ENCODE measurements at places on chromosomes 5 and 9.

GRCh38 chr5:150350524-150351344, 6.8 kb upstream of the TCOF1 start:
- no peak for DNase-seq

- no peak for DNase-seq
Measured at GRCh38 chr5:102623329-102624065, 124.7 kb upstream of the SLCO6A1 start.

GRCh38 chr5:60263346-60263745, 369.8 kb upstream of the PDE4D start:
- DNase-seq, result no peak

- no peak for DNase-seq
Measured at GRCh38 chr5:1330146-1330846, 14.6 kb downstream of the CLPTM1L start.

GRCh38 chr9:128420060-128420650, 502 bp upstream of the CERCAM start:
- no peak for DNase-seq

DNA sequence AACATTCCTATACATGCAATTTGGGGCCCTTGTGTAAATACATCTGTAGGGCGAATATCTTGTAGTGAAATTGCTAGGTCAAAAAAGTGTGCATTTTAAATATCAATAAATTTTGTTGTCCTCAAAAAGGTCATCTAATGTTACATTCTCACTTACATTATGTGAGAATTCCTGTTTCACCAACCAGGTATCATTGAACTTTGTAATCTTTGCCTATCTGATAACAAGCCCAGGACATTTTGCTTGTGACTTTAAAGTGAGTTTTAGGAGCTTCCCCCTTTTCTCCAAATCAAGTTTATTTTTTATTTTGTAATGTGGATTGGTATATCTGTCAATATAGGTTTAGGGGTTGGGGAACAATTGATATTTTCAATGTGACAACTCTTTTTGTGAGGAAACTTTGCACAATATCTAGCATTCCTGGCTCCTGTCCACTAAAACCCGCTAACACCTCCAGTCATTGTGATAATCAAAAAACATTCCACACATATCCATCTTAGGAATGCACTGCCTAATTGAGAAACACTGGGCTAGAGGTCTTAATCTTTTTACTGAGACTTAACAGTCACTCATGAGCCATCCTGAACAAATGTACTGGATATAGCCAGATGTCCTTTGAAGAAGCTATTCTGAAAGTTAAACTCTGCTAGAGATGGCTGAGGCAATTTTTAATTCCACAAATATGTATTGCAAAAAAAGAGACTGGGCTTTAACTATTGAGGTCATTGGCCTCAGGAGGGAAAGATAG, 72.5 kb upstream of the SLC1A1 start:
- no peak for DNase-seq

DNA sequence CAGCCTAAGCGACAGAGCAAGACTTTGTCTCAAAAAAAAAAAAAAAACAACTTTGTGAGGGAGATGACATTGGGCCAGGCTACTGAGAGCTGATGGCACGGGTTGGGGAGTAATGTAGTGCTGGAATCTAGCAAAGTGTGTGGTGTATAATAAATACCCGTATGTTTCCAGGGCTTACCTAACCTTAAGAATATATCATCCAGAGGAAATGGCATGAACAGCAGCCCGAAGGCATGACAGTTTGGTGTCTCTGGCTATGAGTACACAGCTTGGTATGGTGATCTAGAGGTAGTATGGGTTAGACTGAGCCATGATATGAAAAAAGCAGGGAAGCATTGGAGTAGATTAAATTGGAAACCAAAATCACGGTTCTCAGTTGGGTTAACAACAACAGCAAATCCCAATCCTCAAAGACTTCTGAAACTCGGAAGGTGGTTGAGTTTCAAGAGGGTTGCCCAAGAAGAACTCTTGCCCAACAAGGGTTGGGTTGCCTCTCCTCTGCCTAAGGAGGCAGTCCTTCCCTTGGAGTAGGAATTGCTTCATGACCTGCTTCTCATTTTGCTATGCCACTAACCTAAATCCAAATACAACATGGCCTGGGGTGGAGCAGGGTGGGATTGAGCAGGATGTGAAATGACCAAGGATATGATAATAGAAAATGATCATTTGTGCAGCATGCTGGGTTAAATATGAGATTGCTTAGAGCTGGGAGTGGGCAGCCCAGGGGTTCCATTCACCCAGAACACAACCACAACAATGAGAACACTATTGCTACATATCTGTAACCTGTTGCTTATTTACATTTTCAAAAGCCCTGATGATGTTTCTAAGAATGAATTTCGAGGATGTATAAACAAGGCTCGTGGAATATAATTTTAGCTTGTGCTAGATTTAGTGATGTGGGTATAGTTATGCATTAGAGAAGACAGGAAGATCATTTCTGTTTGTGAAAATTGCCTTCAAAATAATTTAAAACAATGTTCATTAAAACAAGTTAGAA, 64.6 kb upstream of the ZFR start:
- DNase-seq, result no peak

DNA sequence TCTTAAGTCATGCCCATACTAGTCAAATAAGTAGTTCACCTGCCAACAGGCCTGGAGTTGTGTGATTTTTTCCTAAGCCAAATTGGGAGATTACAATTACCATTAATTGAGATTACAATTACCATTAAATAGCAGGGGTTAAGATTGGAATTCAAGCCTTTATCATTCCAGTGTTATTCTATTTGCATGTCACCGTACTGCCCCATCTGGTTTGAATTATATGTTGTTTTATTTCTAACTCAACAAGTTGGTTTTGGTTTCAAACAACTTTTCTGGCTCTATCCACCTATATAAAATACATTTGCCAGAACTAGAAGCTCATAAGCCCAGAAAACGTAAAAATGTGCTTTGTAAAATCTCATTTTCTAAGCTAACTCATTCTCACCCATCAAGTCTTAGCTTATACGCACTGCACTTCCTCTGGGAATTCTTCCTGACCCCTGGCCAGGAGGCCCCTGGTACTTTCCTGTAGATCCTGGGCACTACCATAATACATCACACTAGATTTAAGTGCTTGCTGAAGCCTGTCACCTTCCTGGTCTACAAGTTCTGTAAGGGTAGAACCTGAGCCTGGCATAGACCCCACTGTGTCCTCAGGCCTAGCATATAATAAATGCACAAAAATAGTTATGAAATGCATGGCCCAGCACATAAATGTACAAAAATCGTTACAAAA, 242.0 kb upstream of the TRPM3 start:
- DNase-seq, result no peak

GRCh38 chr5:116947691-116948528, 373.3 kb upstream of the SEMA6A start:
- DNase-seq, result no peak

DNA sequence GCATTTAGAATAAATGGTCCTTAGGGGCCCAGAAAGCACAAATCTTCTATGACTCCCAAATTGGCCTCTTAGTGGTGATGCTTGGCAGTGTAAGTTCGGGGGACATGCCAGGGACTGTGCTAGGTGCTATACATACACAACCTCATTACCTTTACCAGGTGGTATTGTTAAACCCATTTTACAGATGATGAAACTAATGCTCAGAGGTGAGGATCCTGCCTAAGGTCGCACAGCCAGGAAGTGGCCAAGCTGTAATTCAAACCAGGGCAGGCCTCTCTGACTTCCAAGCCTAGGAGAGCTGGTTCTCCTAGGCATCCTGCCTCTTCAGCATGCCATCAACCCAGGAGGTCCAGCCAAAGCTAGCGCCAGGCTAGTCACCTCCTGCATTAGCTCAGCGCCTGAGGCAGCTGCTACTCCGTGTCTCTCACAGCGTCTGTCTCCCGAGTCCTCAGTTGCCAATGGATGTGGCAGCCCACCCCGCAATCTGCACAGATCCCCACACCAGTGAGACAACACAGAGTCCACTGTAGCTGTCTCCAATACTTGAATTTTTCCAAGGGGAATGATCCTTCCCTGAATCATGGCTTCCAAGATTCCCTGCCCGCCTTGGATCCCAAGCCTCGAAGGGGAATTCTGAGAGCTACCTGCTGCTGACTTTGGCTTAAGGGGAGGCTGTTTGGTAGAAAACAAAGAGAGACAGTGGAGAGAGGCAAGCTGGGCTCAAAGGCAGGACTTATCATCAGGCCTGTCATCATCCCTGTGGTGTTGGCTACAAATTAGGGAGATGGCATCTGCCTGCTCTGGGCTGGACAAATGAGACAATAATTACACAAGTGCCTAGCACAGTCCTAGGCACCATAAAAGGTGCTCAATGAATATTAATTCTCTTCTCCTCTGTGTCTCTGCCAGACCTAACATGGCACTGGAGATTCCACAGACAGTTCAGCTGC, 52.6 kb downstream of the CRB2 start:
- DNase-seq, result no peak

DNA sequence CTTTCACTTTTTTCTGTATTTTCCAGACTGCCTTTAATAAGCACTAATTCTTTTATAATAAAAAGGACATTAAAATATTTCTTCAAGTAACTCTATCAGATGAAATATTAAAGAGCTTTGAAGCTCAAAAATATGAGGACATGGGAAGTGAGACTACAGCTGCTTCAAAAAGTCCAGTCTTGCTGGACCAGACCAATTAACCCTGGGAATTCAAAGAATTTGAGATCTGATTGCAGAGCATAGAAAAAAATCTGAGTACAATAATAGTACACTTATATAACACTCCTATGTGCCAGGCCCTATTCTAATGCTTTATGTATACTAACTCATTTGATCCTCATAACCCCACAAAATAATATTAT, 9.8 kb downstream of the TMEM245 start:
- no peak for DNase-seq

- no peak for DNase-seq
Measured at GRCh38 chr9:132927704-132928103, 16.7 kb downstream of the TSC1 start.

DNA sequence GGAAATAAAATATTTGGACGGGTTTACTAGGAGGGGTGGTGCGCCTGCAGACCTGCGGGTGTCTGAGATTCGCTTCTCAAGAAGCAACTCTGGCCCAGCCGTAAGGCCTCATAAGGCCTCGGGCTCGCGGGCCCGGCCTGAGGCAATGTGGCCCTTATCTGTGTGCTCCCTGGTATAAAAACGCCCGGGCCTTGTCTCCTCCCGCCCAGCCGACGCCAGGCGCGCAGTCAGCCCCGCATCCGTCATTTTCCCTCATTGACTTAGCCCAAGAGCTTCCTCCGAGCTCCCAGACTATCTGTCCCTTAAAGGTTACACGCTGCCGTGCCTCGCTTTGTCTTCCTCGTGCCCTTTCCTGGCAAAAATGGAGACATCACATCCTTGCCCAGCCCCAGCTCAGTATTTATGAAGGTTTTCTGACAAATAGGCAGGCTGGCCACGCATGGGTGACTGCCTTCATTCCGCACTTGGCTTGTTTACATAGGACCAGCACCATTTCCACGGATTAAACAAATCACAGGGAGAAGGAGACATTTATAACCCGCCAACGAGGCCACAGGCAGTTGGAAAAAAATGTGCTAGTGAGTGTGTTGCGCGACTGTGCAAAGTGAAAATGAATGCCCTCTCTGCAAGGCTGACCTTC, 74.5 kb upstream of the TBCA start:
- no peak for DNase-seq

DNA sequence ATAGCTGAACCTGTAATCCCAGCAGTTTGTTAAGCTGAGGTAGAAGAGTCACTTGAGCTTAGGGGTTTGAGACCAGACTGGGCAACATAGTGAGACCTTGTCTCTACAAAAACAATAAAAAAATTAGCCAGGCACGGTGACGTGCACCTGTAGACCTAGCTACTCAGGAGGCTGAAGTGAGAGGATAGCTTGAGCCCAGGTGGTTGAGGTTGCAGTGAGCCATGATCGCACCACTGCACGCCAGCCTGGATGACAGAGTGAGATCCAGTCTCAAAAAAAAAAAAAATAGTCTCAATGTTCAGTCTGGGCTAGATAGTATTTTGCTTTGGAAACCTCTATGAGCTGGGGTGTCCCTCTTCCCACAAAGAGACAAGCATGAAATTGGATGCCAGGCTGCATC, 51.9 kb upstream of the IQGAP2 start:
- DNase-seq, result no peak

DNA sequence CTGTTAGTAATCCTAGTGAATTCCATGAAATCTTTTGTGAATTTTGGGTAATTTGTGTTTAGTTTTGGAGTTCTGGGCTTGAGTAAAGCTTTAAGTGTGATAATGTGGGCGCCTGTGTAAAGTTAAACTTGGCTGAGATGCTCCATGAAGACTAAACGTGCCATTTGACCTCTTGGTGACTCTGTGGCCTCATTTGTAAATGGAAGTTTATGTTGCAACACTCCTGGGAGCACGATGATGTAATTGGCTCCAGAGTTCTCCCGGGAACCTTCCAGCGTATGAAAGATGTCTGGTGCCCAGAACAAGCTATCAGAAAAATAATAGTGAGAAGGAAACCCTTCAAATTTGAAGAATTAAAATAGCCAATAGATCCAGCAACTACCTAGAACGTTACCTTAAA, 981.2 kb downstream of the TLE4 start:
- no peak for DNase-seq

DNA sequence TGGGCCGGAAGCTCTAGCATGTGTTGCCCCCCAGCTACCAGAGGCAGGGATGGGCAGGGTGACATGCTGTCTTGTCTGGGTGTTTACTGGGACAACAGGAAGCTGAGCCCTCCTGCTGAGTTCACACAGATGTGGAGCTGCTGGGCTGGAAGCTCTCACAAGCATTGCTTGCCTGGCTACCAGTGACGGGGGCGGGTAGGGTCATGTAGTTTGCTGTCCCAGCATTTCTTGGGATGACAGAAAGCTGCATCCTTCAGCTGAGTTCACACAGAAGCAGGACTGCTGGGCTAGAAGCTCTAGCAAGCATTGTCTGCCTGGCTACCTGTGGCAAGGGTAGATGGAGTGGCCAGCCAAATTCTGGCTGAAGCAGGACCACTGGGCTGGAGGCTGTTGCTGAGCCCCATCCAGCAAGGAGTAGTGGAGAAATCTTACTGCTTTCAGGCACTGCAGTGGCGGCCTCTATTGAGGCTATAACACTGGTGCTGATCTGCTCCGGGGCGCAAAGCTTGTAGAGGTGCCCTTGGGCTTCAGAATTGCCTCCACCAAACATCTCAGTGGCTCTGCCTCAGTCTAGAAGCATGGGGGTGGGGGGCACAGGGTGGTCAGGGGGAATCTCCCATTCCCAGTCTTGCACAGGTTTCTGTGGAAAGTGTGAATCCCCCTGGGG, 25.1 kb downstream of the POLK start:
- DNase-seq, result no peak

GRCh38 chr9:99748676-99749075, 73.0 kb upstream of the NR4A3 start:
- no peak for DNase-seq

- no peak for DNase-seq
Measured at GRCh38 chr5:137995749-137996128, 37.1 kb downstream of the FAM13B start.

GRCh38 chr9:73344060-73344459, 192.4 kb downstream of the ANXA1 start:
- no peak for DNase-seq

DNA sequence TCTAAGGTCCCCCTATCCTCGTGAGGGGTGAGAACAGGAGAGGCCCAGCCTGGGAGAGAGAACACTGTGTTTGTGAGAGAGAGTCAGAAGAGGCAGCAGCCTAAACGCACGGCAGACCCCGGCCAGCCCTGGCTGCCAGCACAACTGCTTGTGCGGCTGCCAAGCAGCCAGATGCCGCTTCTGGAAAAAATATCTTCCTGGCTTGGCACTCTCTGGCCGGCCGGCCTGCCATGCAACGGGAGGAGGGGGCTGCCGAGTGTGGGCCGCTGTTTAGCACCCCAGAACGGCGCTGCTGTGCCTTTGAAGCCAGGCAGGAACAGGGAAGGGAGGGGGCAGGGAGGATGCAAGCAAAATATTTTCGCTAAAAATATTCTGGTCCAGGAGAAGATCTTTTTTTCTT, 105.0 kb downstream of the FGF18 start:
- peak; percentile 24 for DNase-seq
